Fibroblast of skin of scalp (primary cell): ENCODE measurements at places on chromosomes 2 and 18.
A peak's percentile ranks its signal among the peaks of the same experiment; 100 is the strongest.

DNA sequence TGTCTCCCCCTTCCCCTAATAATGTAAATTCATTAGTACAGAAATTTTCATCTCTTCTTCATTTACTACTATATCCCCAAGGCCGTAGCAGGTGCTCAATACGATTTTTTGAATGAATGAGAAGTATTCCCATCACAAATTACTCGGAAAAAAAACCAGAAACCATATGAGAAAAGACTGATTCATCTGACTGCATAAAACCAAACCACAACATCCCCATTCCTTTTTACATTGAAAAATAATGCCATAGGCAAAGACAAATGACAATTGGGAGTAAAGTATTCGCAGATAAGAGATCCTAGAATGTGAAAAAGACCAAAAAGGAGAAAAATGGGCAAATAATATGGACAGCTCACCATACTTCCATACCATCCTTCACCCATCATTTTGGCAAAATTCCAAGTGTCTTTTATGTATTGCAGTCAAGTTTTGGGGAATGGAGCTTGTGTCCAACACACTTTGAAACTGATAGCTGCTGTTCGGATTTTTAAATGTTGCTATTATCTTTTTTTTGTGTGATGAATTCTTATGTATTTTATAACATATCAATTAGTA lies 1.5 kb downstream of the ZC3H8 start:
- no peak for DNase-seq

DNA sequence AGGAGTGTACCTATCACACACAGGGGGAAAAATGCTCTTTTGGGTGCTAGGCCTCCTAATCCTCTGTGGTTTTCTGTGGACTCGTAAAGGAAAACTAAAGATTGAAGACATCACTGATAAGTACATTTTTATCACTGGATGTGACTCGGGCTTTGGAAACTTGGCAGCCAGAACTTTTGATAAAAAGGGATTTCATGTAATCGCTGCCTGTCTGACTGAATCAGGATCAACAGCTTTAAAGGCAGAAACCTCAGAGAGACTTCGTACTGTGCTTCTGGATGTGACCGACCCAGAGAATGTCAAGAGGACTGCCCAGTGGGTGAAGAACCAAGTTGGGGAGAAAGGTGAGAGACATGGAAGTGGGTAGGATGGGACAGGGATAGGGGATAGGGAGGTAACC lies 12.2 kb downstream of the DHRS9 start:
- peak; percentile 3 for DNase-seq

GRCh38 chr2:44124500-44124899 lies 44.2 kb upstream of the PPM1B start:
- no peak for DNase-seq

DNA sequence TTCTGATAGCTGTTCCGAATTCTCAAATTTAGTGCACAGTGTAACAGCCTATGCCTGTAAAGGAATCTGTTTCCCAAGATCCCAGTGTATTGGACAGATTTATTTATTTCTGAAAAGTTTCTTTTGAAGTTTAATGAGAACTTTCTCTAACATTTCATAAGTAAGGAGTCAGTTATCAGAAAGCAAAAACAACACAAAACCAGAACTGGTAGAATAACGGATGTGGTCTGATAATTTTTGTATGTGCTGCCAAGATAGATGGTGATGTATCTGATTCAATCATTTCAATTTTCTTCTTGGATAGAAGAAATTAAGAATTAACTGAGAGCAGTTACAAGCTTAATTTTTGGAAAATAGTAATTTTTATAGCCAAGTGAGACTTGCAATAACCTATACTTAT lies 374.3 kb downstream of the SOCS6 start:
- DNase-seq, result no peak

- no peak for DNase-seq
These were observed 116.7 kb downstream of the CELF4 start for GRCh38 chr18:37448946-37449345.

DNA sequence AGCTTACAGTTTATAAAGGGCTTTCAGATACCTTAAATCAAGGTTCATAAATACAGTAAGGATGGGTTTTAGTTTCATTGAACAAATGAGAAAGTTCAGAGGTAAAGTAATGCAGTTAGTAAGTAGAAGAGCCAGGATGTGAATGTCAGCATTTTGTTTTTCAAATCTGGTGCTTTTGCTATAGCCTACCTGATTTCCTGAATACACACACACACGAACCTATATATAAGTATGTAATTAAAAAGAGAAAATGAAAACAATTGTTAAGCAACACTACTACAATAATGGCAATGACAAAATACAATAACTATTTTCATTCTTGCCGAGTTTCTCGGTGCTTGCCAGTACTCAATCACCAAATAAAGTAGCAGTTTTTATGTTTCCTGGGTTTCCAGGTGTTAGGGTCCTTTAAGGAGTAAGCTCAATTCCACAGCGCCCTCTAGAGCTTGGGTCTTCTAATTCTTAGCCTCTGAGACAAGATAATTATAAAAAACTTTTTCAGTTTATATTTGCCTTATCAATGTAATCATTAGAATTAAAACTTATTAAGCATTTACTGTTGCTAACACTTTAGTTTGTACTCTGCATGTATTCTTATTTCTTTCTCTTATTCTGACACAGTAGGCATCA lies 512.9 kb upstream of the ACVR2A start:
- no peak for DNase-seq

GRCh38 chr2:150282771-150283371 lies 204.6 kb downstream of the RND3 start:
- peak; percentile 71 for DNase-seq

DNA sequence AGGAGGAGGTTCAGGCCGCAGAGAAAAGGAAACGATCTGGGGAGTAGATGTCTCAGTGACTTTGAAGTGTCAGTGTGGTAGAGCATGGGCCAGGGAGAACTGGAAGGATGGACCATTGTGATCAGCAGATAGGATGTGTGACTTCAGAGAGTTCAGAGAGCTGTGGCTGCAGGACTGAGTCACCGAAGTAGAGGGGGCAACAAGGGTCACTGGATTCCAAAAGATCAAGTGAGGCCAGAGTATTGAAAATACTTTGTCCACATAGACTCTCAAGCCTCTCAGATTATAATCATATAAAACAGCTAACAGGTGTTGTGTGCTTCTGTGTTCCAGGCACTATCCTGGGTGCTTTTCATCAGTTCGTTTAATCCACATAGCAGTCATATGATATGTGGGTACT lies 99.4 kb downstream of the CRIM1 start:
- DNase-seq, result no peak

- peak; percentile 65 for DNase-seq
These were observed 517.0 kb downstream of the PTPRM start for GRCh38 chr18:8084160-8084559.

DNA sequence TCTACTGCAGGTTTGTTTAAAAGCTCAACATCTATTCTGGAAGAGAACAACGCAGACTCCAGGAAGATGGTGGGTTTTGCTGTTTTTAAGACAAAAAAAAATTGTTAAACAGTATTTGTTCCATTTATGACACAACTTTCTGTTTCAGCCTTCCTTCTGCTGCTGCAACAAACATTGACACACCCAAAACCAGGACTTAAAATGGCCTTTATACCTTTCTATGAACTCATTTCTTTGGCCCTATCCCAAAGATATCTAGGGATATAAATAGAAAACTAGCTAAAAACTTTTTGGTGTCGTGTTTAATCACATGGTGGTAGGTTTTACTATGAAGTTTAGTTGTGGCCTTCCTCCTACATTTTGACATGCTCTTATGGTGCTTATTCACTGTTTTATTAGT lies 964 bp upstream of the GALNT3 start:
- no peak for DNase-seq

DNA sequence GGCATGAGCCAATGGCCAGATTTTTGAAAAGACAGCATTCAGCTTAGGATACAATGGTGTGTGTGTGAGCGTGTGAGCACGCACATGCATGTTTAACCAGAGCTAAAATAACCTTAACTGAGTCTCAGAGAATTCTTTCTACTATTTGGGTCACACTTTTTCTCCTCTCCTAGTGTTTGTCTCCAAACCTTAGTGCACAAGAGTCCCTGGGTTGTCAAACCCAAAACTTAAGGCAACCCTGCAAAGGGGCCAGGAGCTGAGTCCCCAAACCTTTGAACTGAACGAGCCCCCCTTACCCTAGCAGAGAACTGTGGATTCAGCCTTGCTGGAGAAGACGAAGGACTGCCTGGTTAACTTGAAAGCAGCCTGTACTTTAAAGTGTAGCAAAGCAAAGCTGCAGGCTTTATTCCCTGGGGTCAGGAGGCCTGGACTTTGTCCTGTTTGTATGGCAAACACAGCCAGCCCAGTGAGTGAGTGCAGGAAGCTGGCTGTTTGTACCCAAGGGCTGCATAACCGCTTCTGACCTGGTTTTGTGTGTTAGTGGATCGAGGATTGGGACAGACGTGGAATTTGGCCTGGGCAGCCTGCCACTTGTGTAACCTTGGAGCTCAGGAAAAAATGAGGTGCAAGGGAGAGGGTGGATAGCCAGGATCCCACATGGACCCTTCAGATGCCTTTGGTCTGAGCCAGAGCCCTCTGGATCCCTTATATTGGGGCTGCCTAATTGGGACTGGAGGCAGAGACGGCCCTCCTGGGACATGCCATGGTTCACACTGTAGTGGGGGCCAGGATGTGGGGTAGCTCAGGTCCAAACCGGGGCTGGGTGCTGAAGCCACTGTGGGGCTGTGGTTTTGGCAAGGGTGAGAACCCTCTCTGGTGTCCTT lies 6.4 kb upstream of the PSMD1 start:
- DNase-seq, result no peak

DNA sequence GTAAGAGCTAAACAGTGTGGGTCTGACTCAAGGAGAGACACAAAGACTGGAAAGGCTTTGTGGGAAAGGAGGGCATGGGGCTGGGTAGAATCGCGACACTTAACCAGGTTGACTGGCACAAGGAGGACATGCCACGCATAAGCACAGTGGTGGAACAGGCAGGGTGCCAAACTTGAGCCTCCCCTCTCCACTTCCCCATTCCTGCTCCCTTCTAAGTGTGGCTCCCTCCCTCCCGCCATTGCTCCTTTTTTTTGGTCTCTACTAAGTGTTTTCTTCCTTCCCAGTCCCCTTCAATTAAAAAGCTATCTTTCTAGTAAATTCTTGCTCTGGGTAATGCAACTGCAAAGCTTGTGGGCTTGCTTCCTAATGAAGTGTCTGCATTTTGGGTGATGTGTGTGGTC lies 40.3 kb upstream of the ZFP36L2 start:
- DNase-seq, result no peak

DNA sequence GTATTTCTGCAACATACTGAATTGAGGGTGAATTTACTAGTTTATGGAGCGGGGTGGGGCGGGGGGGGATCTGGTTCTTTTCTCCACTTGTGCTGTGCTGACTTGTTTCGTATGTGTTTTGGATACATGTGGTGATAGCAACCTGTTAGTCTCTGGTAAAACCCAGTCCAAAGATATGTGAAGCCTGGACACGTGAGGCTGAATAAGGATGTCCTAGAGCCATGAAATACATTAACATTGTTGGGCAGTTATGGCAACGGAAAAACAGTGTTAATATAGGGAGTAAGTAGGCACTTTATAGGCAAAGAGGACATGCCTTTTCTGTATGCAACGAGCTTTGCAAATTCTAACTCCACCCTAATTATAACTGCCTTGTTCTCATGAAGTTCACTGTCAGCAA lies 42.1 kb upstream of the NEMP2 start:
- no peak for DNase-seq

- peak; percentile 77 for DNase-seq
These were observed 988 bp upstream of the KCNE4 start for GRCh38 chr2:223050900-223051504.

- no peak for DNase-seq
These were observed 11.8 kb upstream of the HAT1 start for GRCh38 chr2:171910494-171910893.

DNA sequence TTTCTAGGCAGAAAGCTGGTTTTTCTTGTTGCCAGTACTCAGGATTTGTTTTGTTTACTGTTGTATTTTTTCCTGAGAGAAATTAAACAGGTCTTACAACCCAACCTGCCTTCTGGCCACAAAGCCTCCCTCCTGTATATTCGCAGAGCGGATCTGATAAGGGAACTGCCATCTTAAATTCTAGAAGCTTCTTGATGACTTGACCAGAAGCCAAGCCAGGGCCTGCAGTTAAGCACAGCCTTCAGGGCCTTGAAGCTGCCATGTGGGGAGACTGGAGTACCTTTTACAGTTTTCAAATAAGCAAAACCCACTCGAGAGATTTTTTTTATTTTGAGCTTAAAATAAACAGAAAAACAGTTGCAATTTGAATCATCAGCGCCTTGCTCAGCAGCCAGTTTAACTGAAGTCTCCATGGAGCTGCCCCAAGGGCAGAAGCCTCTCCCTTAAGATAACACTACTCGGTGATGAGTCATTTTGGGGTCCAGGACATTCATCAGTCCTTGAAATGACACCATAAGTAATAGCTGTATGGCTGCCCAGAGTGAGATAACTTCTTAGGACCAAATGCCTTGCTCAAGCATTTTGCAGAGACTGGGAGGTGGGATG lies 51.5 kb upstream of the PHLPP1 start:
- DNase-seq, result peak; percentile 67

DNA sequence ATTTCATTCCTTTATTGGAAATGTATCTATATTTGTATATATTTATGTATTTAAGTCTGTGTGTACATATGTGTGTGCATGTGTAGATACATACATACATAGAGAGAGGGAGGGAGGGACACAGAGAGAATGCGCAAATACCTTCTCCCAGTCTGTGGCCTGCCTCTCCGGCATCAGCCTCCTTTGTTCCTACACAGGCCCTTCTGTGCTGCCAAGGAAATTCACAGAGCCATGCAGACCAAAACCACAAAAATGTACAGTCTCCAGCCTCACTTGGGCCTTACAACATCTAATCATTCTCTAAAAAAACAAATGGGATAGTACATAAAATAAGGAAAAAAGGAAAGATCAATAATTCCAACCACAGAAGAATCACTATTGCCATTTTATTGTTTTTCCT lies 8.8 kb upstream of the CRACDL start:
- DNase-seq, result peak; percentile 47

DNA sequence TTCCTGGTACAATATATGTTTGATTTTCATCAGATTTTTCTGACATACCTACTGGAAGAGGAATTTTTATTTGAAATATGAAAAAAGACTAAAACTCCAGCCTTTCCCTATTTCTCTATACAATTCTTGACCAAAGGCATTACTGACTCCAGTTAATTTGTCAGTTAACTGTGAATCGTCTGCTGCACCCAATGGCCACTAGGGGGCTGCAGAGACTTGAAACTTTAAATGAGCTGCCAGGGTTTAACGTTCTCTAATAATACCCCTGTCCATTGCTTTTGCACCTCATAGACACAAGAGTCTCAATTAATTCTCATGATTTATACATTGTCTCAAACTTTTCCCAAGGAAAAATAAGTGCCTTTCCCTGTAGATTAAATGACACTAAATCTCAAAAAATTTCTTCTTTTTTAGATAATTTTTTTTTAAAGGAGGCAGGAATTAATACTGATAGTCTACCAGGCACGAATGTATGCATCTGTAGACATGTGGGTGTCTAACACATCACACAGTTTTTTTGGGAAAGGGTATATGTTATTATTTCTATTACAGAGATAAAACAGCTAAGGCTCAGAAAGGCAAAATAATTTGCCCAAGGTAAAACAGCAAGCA lies 1.8 kb upstream of the ALK start:
- peak; percentile 63 for DNase-seq

GRCh38 chr2:219230059-219230540 lies 494 bp downstream of the ANKZF1 start:
- DNase-seq, result peak; percentile 65
